RKO (cell line): ENCODE measurements at places on chromosomes 1 and 21.

DNA sequence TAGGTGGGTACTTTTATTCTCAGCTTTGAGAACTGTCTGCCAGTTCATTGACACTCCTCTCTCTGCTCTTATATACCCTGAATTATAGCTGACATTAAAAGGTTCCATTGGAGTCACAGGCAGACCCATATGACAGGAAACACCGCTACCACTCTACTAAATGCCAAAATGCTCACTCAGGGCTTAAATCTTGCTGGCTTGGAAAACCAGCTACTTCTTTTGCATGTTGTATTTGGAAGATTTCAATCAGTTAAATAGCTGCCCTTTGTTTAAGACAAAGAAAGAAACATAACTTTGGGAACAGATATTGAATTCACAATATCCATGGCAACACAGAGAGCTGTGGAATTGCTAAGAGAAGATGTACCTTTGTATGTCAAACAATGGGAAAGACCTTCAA lies 876.5 kb downstream of the USP25 start:
- DNase-seq, result no peak

- DNase-seq, result no peak
These were observed 257.2 kb downstream of the PTGER3 start for GRCh38 chr1:70790232-70790923.

DNA sequence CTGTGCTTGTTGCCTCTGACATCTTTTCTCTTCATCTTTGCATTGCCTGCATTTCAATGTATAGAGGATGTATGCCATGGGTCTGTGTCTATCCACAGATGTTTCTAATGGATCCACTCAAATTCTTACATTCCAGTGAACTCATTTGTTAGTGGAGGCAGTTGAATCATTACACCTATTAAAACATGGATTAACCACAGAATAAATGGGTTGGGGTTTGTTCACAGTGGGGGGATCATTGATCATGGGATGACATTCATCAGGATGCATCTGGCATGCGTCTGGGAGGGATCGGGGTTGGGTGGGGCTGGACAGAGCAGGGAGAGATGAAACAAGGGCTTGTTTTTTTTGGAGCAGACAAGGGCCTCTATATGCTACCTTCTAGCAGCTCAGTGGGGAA lies 182.5 kb downstream of the RHOU start:
- DNase-seq, result no peak

- DNase-seq, result peak; percentile 47
These were observed 2.5 kb upstream of the CDKN2C start for GRCh38 chr1:50967416-50968157.

DNA sequence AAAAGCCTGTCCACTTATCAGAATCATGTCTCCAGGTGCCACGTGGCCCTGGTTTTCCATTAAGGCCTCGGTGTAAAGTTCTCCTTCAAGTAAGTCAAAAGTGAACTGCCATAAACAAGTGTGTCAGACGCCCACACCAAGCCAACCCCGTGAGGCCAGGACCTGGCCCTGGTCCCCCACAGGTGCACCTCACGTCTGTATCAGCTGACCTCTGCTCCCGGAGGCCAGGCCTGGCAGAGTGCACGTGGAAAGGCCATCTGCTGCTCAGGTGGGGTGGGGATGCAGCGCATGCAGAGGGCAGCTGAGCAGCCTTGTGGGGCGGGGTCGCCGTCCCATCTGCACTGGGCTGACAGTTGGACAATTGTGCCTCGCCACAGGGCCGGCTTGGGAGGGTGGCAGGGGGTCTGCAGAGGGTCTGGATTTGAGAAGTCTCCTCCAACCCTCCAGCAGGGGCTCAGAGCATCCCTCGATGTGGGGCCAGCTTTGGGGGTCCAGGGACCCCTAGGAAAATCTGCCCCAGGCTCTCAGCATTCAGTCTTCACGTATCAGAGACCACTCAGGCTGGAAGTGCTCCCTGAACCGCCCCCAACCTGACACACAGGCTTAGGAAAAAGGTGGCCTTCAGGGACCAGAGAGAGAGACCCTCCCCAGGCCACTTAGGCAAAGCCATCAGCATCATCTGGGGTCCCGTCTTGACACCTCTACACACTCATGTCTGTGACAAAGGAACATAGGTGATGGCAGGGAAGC lies 3.0 kb downstream of the SLC19A1 start:
- DNase-seq, result no peak

- DNase-seq, result no peak
These were observed 17.9 kb upstream of the ATP6V1G3 start for GRCh38 chr1:198558402-198558801.

GRCh38 chr1:25246600-25247023 lies 642 bp downstream of the RSRP1 start:
- DNase-seq, result peak; percentile 52

GRCh38 chr1:187577610-187578009 lies 748.9 kb downstream of the PLA2G4A start:
- DNase-seq, result no peak

- no peak for DNase-seq
These were observed 496.3 kb downstream of the KIF26B start for GRCh38 chr1:245651093-245651492.

GRCh38 chr1:202074985-202075384 lies 47.7 kb upstream of the GPR37L1 start:
- no peak for DNase-seq

GRCh38 chr1:4317207-4317606 lies 337.2 kb upstream of the AJAP1 start:
- no peak for DNase-seq

GRCh38 chr1:177983077-177983476 lies 13.2 kb upstream of the SEC16B start:
- no peak for DNase-seq

DNA sequence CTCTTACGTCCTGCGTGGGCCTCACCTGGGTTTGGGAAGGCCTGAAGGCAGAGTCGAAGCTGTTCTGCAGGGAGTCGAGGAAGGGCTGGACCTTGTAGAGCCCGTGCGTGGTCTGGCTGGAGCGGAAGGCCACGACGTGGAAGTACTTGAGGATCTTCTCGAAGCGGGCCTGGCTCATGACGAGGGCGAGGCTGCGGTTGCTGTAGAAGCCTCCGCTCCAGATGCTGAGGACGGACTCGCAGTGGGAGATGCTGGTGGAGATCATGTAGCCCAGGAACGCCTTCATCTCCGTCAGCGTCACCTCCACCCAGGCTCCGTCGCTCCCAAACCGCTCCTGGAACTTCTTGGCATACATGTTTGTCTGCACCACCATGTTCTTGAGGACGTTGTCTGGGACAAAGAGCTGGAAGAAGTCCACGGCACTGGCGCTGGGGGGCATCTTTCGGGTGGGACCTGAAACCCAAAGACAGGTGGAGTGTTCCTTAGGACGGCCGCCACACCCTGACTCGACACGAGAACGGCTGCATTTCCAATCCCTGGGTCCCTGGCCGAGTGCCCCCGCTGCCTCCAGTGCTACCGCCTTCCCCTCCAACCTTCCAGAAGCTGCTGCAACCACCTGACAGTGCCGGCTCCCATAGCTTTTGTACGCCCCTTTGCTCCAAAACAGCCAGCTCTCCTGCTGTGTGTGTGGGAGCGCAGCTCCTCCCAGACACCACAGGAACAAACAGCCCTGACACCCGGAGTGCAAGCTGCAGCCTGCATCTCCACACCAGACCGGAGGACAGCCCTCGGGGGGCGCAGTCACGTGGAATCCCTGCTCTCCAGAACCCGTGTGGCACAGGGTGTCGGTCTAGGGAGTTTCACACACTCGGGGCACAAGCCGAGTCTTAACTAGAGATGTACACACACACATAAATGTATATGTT lies 69.0 kb downstream of the PGBD5 start:
- DNase-seq, result no peak

GRCh38 chr1:50474859-50475809 lies 51.9 kb upstream of the DMRTA2 start:
- peak; percentile 10 for DNase-seq

DNA sequence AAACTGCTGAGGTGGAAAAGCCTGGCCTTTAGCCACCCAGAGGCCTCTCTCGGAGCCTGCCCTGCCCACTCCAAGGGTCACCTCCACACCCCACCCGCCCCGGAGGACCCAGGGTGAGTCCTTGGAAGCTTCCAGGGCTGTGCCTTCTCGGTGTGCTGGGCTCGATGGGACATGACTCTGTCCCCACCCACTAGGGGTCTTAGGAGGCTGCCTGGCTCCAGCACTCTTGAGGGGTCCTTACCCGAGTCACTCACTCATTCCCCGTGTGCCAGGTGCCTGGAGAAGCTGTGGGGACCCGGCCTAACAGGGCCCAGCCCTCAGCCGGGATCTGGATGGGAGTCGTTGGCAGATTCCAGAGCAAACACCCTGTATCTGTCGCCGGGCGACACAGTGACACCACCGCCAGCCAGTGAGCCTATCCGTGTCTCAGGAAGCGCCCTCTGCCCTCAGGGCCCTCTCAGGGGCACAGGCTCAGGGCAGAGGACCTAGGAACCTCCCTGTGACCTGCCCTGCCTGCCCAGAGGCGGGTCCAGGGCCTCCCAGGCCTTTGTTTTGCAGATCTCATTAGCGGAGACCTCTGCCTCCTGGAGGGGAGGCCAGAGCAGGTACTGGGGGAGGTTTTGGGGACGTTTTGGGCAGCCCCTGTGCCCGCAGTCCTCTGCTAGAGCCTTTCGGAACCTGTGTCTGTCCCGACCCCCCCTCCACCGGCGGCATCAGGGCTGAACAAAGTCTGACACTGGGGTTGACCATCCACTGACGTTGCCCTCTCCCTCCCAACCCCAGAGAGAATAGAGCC lies 3.1 kb upstream of the PRKCZ start:
- no peak for DNase-seq

DNA sequence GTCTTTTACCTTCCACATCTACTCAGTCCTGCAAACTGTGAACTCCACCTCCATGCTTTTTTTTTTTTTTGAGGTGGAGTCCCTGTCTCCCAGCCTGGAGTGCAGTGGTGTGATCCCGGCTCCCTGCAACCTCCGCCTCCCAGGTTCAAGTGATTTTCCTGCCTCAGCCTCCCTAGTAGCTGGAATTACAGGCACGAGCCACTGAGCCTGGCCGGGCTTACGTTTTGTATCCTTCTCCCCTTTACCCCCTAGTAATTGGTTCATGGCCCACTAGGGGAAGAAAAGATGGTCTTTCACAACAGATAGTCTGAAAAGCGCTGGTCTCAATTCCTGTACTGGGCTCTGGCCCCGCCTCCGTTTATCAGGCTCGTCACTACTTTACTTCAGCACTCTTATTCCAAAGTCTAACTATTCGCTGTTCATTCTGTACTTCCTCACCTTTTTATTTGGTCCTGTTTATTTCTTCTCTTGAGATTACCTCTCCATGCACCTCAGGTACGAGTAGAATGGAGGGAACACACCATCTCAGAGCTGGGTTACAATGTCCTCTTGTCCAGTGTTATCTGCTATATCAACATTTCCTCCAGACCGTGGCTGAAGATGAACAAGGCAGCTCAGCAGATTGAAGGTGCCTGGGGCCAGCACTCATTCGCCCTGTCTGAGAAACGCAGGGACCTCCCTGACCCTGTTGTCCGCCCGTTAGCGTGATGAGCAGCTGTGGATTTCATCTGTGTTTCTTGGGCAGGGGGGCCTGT lies 16.2 kb downstream of the CNST start:
- no peak for DNase-seq

GRCh38 chr1:238753252-238753651 lies 633.1 kb upstream of the CHRM3 start:
- DNase-seq, result no peak

- DNase-seq, result no peak
These were observed 199.2 kb upstream of the NEGR1 start for GRCh38 chr1:72481420-72481970.

DNA sequence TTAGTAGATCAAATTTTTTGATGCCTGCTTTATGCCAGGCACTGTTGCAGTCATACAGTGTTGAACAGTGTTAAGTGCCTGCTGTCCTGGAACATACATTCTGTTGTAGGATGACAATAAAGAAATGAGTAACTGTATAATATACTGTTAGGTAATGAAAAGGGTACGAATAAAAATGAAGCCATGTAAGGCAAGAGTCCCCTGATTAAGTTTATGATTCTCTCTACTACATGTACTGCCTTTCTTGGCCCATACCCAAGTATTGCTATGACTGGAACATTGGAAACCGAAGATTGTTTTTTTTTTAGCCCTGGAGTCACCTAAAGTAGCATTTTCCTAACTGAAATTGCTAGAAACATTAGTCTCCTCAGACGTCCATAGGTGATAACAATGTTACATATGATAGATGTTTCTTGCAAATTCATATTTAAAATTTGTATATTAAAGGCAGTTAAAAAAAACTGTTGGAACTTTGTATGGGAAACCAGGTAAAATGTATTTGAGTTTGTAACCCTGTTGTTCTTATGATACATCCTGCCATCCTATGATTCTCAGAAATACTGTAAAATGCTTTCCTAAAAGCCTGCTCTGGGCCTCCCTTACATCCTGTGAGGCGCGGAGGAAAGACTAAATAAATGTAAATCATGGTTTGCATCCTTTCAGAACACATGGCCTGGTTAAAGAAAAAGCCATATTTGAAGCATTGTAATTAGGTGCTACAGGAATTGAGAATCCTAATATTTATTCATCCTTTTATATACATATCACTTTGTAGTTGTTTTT lies 5.8 kb downstream of the ATP5PB start:
- DNase-seq, result no peak

- no peak for DNase-seq
These were observed 107.5 kb downstream of the TIAM1 start for GRCh38 chr21:31236528-31236927.

GRCh38 chr1:118739501-118739900 lies 248.6 kb downstream of the TBX15 start:
- no peak for DNase-seq

DNA sequence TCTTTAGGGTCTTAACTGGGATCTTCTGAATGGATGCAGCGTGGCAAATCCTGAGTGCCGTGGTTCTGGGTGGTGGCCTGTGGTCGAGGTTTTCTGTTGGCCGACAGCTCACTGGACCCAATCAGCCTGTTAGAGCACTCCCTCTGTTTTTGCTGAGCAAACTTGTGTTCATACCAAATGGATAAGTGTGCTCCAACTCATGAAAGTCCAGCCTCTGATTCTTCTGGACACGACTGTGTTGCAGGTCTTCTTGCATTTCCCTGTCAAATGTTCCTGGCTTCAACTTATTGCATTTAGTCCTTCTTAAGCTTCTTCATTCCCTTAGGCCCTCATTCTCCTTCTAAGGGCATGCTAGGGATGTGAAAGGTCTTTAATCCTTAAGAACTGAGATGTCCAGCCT lies 63.7 kb downstream of the AJAP1 start:
- no peak for DNase-seq

- no peak for DNase-seq
These were observed 2.6 kb upstream of the GNG12 start for GRCh38 chr1:67835663-67836452.

DNA sequence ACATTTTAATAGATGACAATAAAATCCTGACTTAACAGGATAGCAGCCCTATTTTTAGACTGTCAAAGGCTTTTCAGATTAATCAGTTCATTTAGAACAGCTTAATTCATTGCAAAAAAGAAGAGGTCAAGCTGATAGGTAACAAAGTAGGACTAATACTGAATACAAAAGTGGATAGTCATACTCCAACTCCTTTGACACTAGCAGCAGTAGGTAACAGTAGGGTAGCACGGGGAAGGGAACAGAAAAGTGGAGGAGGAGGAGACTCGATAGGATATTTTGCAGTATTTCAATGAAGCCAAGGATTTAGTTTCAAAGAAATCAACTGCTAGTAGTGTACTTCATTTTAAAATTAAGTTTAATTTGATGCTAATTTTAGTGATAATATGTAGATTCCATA lies 51.1 kb downstream of the USP1 start:
- no peak for DNase-seq
